ENCODE measurements at places on chromosomes 11 and 22.

DNA sequence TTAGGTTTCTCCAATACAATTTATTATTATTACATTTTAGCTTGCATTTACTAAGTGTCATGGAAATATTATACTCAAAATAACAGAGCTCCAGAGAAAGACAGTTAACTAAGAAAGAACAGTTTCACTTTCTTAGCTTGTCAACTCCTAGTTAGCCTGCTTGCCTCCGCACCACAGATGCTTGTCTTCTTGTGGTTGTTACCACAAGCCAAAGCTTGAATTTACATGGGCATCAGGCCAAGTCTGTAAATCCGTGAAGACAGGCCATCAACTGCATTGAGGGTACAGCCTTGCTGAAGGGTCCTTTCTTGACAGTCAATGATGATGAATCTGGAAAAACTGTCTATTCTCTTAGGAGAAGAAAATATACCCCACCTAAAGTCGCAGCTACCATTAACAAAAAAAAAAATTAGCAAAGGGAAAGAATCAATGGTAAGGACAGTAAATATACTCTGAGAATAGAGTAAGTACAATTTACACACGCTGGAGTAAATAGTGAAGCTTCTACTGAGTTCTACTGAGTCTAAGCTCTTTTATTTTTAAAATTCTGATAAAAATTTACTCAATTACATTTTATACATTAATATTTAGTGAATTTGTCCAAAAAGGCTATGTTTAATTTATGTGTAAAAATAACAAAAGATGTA is 15.6 kb upstream of the DENND5A start:
- DNase-seq = no peak

GRCh38 chr22:43014316-43014868 is 557 bp downstream of the PACSIN2 start:
- DNase-seq = no peak

DNA sequence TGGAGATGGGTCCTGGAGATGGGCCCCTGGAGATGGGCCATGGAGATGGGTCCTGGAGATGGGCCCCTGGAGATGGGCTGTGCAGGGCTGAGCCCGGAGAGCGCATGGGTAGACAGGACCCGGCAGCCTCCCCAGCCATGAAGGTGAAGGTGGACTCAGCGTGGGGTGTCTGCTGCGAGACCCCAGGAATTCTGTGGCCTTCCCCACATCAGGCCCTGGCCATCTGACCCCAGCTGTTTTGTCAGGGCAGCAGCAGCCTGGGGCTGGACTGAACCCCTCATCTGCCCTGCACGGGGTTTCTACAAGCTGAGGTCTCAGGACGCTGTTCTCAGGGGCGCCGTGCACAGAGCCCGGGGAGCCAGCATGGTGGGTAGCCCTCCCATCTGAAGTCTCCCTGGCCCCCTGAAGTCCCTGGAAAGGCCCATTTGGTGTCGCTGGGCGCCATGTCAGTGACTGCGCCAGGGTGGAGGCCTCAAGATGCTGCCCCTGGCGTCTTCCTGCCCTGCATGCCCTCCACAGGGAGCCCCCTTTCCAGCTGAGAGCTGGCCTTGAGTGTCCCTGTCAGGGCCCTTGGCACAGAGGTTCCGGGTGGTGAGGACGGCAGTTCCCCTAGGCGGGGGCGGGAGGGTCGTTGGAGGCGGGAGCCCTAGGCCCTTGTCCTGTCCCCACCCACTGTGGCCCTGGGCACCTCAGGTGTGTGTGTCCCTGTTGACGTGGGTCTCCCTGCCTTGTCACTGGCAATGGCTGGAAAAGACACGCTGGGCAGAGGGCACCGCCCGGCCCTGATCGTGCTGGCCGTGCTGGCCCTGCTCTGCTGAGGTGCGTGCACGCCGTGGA is 5.4 kb downstream of the BRSK2 start:
- DNase-seq = no peak

DNA sequence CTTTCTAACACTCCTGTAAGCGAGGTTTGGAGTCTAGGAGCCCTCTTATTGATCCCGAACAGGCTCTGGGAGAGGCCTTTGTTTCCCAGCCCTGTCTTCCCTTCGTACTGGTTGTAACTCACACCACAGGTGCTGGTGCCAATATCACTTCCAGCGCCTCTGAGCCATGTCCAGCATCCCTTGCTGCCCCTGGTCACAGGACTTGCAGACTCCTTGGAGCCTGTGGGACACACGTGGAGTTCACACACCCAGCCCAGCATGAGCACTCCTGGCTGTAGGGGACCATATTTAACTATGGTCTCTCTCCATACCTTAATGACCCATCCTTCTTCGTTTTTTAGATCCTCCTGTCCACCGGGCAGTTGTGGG is 2.2 kb downstream of the ZBTB16 start:
- DNase-seq = no peak

GRCh38 chr22:47787501-47788227 is 1025.2 kb downstream of the TBC1D22A start:
- no peak for DNase-seq

DNA sequence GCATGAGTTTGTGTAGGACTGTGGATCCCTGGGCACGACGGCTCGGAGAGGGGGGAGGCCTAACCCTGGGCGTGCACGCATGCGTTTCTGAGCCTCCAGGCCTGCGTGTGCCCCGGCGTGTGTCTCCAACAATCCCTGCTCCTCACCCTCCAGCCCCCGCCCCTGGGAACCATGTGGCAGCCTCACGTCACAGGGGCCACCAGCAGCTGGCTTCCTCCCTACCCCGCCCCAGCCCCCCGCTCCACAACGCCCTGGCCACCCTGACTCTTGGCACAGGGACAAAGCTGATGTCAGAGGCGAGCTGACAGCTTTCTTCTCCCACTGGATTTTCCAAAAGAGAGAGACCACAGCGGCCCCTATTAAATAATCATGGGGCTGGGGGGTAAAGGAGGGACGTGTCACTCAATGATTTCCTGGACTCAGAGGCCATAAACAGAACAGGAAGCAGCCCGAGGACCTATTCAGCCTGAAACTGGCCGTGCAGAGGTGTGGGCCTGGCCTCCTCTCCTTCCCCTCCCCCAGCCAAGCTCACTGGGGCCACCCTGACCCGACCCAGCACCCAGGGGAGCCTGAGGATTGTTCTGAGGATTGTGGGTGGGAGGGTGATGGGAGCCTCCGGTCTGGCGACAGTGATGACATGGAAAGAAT is 6.8 kb upstream of the LIF start:
- DNase-seq = no peak

DNA sequence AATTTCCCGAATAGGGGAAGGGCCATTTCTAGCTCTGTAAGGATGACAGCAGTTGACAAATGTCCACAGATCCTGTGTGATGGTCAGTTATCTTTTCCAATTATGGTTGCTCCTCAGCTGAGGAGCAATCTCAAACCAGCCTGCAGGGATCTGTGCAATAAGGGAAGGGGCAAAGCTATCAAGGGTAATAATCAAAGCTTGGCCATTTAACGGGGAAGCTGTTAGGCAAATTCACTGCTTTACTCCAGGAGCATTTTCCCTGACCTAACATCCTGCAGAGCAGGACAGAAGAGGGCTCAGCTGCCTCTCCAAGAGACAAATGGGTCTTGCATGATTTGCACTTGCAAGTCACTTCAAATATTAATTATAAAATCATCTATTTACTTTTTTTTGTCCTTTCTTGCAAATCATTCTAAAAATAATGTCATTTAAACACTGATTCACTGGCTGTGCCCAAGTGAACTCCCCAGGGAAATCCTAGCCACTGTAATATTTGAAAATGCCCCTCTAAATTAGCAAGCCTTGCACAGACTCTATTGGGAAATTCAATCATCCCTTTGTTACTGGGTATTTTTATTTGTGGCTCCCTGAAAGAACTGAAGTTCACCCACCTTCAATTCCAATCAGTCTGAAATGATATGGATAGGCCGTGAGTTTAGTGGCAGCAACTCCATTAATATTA is 1256.7 kb downstream of the LRRC4C start:
- no peak for DNase-seq

DNA sequence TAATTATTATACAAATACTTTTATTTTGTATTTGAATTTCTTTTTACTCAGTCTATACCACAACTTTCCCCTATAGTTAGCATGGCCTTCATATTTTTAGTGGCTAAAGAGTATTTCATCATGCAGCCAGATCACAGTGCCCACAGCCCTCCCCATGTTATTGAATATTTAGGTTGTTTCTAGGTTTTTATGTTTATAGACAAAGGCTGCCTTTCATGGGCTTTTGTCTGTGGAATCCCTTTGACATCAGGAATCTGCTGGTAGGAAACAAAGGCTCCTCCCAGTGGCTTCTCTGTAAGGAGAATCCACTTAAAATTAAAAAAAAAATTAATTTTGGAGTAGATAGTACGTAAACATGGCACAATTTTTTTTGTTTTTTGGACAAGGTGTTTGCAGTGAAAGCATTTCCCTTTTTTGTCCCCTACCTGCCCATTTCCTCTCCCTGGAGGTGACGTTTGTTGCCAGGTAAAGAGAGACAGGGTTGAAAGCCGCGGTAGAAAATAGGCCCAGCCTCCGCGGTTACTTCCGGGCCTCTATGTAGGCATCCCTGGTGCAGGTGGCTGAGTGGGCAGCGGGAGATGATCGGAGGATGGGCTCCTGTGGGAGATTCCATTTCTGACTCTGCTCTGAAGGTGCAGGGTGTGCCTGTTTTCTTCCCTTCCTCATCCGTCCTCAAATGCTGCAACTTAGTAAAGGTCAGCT is 82.2 kb upstream of the OR4B1 start:
- DNase-seq = no peak

DNA sequence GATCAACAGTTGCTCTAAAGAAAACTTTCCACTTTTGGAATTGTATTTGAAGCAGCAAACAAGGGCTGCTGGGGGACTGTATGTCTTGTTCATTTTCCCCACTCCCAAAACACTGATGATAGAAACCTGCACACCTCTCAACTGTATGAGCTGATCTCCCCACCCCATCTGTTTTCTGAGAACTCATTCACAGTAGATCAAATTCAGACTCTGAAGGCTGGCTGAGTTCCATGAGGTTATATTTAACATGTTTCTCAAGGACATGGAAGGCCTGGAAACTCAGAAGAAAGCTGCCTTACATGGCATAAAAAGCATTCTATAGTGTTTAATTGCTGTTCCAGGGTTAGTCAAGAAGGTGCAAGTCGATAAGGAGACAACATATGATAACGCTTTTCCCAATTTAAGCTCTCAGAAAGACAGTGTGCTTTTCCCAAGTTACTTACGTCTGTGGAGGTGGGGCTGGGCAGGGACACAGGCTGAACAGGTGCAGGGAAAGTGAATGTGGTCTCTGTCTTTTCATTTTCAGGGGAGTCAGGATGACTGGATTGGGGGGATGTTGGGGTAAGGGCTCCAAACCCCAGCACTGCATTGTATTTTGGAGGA is 23.0 kb downstream of the LARGE2 start:
- no peak for DNase-seq

GRCh38 chr11:10401696-10402392 is 53.2 kb upstream of the AMPD3 start:
- DNase-seq = no peak

DNA sequence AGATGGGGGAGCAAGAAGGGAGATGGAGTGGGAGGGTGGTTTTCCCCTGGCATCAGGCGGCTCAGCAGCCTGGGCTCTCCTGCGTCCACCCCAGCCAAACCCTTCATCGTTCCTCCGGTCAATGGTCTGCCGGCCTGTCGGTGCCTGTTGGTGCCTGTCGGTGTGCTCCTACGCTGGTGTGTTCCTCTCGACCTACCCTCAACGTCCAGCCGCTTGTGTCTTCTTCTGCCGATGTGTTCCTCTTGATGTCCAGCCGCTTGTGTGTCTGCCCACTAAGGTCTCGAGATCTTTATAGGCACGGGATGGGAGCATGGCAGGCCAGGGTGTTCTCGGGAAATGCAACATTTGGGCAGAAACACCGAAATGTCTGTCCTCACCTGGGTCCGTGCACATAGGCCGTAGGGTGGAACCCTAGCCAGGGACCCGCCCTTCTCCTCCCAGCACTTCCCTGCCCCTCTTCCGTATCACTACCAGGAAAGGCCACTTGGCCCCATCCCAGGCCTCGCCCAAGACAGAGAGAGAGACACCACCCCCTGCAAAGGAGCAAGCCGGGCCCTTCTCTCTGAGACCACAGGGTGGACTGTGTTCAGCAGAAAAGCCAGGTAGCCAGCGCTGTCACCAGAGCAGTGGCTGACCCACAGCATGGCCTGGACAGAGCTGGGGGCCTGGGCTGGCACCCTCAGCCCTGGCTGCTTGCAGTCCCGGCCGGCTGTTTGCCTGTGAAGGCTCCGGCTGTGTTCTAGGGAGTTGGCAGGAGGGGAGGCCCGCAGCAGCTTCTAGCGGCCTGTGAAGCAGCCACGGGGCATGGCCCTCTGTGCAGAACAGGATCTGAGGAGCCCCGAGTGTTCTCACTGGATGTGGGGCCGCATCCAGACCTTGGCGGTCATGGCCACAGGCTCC is 61.6 kb upstream of the KCNQ1OT1 start:
- DNase-seq = no peak

DNA sequence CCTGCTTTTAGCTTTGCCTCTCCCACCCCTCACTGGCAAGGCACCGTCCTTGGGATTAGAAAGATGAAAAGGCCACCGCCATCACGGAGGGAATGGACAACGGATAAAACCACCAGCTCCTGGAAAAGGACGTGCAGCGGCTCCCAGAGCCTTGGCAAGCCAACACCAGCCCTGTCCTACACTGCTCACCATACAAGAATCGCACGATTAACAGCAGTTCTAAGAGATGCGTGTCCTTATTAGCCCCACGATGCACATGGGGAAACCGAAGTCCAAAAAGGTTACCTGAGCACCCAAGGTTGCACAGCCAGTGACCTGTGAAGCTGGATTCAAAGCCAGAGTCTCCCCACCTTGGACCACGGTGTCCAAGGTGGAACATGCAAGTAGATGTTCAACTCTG is 7.3 kb downstream of the YPEL1 start:
- no peak for DNase-seq

- DNase-seq = no peak
Measured at GRCh38 chr11:69351460-69351859, 57.5 kb downstream of the MYEOV start.

GRCh38 chr11:11265320-11265719 is 87.7 kb downstream of the CSNK2A3 start:
- DNase-seq = no peak
